MG63 (cell line): ENCODE measurements at places on chromosomes 3 and 15.

DNA sequence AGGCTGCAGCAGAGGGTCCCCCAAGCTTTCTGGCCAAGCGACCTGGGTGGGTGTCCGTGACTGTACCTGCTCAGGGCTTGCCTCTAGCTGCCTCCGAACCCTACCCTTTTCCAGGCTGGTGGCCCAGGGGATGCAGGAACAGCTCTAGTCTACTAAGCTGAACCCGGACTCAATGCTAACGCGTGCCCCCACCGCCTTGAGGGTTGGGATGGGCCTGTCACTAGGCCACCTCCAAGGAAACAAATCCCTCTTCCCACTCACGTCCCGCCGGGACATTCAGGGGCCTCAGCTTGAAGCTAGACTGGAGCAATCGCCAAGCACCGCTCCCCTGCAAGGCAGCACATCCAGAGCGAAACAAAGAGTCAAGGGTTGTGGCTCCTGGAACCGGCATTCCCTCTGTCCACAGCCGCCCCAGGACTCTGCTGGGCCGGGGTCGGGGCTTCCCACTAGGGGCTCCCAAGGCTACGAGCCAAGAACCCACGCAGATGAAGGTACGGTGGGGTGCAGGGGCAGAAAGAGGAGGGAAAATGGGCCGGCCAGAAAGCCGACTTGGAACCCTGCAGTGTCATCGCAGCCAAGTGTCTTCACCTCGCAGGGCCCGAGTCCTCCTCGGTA lies 2.9 kb downstream of the FBXL22 start:
- DNase-seq, result peak; percentile 34

- DNase-seq, result no peak
These were observed 188.9 kb upstream of the P2RY1 start for GRCh38 chr3:152646004-152646403.

- DNase-seq, result no peak
These were observed 656.8 kb upstream of the NECTIN3 start for GRCh38 chr3:110414855-110415254.

GRCh38 chr15:69848551-69849231 lies 249.0 kb downstream of the TLE3 start:
- DNase-seq, result no peak

DNA sequence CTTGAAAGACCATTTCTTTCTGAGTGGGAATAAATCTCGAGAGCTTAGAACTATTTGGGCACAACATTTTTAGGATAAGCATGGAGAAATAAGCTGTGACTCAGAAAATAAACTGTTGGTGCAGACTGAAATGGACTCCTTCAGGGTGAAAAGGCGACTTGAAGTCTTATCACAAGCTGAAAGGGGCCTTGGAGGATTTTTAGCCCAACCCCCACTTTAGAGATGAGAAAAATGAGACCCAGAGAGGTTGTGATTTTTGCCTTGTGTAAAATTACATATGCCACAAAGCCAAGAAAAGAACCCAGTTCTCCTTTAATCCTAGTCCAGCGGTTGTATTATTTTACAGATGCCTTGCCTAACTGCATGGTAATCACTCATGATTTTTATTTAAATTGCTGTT lies 1.5 kb downstream of the ATP1B3 start:
- DNase-seq, result no peak

DNA sequence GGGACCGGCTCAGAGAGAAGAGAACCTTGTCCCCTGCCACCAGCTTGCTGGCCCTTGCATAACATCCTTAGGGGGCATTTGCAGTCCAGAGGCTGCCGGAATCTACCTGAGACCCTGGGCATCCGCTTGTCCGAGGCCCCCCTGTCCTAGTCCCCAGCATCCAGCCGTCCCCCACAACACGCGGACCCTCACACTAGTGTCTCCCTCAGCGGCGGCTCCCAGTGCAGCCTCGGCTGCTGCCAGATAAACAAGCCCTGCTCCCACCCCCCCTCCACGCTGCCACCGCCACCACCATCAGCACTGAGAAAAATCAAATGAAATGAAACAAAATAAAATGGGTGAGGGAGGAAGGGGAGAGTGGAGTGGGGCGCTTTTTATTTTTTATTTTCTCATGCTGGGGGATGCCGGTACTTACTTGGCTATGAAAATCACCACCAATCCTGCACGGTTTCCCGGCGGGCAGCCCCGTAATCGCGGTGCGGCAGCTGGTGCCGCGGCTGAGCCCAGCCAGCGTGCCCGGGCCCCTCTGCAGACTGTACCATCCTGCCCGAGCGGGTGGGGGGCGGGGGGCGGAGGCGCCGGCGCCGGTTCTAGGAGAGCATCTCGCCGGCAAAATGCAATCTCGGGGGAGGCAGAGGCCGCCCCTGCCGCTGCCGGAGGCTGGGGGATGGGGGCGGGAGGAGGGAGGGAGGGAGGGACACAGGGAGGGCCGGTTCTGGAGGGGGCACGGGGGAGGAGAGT lies at the start of gene ATP2B2:
TSS of gene ATP2B2 (minus strand) at position 537 of the 741 bp plus-strand sequence. CDS start 56,043 bp downstream, outside the sequence.
- DNase-seq, result peak; percentile 10

DNA sequence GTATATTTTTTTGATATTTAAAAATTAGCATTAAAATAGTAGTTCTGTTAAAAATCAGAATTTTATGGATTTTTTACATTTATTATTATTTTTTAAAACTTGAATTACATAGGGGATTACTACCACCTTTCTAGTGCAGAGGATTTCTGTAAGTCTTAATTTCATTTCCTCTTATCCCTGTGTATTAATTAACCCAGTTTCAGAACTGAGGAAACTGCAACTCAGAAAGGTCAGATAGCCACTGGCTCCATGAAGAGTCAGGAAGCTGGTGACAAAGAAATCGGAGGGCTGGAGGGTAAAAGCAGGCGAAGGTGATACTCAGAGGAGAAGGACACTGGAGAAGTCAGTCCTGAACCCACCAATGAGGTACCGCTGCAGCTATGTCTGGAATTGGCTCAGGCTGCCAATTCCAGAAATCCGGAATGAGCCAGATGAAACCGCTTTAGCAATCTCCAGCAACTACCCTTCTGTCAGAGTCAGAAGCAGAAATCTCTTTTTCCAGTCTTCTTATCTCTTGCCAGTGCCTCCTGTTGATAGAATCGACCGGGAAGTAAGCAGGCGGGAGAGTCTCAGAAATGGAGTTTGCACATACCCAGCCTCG lies 308.5 kb downstream of the SV2B start:
- no peak for DNase-seq
